CD4-positive, alpha-beta T cell treated with Interleukin-2 at 100 ng/mL for 4 hours (primary cell): ENCODE measurements at places on chromosomes 3 and 15.

- no peak for DNase-seq
Measured at GRCh38 chr3:170418422-170419398, at the start of gene CLDN11. CLDN11 (plus strand) TSS chr3:170418868; CDS start chr3:170419067, 199 bp downstream.

DNA sequence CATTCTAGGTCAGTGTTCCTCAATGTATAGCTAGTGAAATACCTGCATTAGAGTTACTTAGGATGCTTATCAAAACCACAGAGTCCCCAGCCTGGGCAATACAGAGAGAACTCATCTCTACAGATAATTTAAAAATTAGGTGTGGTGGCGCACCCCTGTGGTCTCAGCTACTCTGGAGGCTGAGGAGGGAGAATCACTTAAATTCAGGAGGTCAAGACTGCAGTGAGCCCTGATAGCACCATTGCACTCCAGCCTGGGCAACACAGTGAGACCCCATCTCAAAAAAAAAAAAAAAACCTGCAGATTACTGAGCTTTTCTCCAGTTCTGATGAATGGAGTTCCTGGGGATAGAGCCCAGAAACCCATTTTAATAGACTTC lies 10.1 kb upstream of the MINDY2 start:
- peak; percentile 27 for DNase-seq

DNA sequence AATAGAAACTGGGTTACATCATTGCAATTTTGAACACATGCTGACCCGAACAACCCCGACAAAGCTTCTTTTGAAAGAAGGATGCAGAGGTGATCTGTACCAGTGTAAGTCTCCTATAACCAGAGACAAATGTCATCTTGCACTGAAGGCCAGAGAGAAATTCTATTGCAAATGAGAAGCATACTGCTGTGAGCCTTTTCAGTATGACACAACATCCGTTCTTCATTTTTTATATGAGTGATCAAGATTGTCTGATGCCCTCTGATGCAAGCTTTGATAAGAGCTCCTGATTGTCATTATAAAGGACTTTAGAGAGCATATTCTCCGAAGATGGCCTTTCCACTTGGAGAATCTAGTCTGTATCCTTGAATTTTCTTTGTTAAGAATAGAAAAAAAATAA lies 36.9 kb downstream of the PCOLCE2 start:
- no peak for DNase-seq

DNA sequence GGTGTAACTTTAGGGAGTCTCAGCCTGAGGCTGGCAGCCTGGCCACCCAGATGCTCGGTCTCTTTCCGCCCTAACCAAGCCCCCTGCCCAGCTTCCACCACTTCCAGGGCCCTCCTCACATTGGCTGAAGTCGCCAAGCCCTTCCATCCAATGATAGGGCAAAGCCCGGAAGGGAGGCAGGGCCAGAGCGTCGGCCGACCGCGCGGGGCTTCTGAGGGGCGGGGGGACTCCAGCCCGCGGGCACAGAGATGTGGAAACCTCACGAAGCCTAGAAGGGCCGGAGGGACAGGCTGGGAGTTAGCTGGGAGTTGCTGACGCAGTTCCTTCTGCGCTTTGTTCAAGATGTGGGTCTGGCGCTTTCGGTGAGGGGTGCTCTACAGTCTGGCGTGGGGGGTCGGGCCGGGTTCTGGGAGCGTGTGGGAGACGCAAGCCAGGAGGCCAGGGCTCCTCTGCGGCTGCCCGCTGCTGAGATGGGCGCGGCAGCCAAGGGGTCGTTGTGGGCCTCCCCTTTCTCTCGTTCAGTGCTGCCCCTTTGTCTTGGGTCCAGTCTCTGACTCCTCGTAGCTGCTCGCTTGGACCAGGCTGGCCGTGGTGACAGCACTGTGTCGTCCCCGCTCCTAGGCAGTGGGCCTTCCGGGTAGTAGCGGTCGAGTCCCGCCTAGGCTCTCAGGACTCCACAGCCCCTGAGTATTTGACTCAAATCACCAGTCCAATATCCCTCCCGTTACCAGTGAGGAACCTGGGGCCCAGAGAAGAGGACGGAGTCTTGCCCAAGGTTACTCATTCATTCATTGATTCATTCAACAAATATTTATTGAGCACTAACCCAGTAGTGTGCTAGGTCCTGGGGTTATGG lies at the start of gene ZNF660:
Gene ZNF660, plus strand, starts transcription at position 319 of the 856 bp plus-strand sequence. CDS start 9,230 bp downstream, outside the sequence.
- no peak for DNase-seq

DNA sequence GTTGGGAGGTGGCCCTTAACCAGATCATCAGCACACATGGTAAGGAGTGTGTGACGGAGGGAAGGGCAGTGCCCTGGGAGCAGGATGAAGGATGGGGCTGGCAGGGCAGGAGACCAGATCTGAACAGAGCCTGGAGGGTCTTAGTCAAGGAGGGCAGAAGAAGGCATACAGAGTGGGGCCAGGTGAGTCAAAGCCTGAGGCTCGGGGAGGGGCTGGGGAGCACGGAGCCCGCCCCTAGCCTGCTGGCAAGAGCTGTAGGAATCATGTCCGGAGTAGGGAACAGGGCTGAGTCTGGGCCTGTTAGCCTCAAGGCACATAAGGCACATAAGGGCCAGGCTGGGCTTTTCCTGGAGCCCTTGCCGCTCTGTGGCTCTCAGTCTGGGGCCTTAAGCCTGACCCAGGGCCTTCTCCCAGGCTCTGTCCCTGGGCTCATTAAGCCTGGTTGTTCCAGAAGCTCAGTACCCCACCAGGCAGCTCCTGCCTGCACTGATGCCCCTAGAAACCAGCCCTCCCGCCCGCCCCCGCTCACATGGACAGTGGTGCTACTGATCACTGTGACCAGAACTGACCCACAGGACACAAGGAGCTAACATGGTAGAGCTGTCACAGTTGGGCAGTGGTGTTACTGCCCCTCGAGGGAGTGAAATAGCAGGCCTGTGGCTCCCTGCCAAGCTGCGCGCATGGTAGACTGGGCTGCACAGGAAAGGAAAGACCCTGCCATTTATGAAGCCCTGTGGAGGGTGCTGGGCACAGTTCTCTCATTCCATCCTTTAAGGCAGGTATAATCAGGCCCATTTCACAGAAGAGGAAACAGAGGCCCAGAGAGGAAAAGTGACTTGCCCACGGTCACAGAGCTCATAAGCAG lies 14.6 kb downstream of the ISG20 start:
- DNase-seq, result no peak

GRCh38 chr15:48049736-48050135 lies 71.1 kb upstream of the SLC24A5 start:
- no peak for DNase-seq

GRCh38 chr3:49606427-49606826 lies 52.1 kb downstream of the BSN start:
- no peak for DNase-seq

- no peak for DNase-seq
Measured at GRCh38 chr3:53039376-53039752, 6.5 kb downstream of the SFMBT1 start.

DNA sequence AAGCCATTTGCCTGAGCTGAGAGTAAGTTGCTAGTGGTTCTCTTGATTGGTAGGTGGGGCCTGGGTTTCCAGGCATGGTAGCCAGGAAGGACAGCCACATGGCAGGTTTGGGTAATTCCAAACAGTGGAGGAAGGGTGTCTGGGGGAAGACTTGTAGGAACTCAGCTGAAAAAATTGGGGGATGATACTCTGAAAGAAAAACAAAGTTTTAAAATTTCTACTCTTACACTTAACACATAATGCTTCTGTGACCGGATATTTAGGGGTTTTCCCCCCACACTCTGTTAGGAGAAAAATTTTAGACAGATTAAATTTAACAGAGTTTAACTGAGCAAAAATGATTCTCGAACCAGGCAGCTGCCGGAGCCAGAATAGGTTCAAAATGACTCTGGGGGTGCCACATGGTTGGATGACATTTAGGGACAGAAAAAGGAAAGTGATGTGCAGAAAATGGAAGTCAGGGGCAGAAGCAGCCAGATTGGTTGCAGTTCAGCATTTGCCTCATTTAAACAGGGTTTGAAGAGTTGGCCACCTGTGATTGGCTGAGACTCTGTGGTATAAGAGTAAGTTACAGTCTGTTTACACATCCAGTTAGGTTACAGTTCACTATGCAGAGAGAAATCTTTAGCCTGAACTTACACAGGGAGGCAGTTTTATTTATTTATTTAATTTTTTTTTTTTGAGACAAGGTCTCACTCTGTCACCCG lies 8.1 kb downstream of the B2M start:
- peak; percentile 70 for DNase-seq

DNA sequence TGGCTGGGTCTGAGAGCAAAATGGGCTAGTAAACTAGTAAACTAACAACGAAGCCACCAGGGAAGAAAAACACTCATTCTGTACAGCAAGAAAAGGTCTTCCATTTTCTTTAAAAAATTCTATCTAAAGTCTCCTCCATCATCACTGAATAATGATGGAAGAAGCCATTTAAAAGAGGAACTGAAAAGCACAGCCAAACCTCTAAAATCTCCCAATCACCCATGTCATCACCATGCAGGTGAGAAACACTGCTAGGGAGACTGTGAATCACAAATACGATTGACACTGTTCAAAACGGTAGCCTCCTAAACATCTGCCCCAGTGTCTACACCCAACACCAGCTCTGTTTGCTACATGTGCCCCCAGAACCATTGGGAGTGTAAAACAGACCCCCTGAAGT lies 140.4 kb downstream of the RORA start:
- no peak for DNase-seq

GRCh38 chr3:126259411-126260391 lies 79.3 kb upstream of the ALDH1L1 start:
- DNase-seq, result no peak

GRCh38 chr15:90287101-90287500 lies 21.6 kb downstream of the NGRN start:
- DNase-seq, result no peak

GRCh38 chr3:61632568-61633175 lies 71.3 kb downstream of the PTPRG start:
- DNase-seq, result no peak

GRCh38 chr3:178665747-178666146 lies 129.5 kb downstream of the KCNMB2 start:
- no peak for DNase-seq

- no peak for DNase-seq
Measured at GRCh38 chr3:134066158-134066541, 36.4 kb upstream of the SLCO2A1 start.

DNA sequence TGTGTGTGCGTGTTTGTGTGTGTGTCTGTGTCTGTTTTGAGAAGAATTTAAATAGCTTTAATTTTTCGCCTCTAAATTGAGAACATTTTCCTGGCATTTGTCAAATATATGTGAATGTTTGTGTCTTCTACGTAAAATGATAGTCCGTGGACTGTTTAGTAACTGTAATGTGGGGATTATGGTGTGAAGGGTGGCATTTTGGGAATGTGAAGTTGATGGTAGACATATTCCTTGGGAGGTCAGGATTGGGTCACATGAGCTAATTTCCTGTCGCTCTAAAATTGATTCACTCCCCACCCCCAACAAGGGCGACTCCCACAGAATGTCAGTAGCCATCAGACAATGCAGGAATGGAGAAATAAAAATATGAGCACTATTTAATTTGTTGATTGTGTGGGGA lies 107.3 kb downstream of the ITPR1 start:
- no peak for DNase-seq

DNA sequence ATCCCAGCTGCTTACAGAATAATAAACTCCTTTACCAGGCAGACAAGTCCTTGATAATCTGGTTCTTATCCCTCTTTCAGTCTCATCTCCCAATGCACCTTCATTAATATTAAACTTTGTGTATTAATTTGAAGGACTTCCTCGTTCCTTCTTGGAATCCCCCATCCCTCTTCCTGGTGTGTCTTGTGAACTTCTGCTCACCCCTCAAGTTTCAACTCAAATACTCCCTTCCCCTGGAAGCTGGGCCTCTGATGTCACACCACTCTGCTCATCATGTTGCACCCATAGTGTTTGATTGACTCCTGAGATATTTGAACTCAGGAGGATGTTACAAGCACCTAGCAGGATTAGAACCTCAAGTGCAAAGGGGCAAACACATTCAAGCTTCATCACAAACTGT lies 3.3 kb upstream of the STT3B start:
- DNase-seq, result no peak

- peak; percentile 38 for DNase-seq
Measured at GRCh38 chr3:30012941-30013543, 593.4 kb upstream of the TGFBR2 start.

DNA sequence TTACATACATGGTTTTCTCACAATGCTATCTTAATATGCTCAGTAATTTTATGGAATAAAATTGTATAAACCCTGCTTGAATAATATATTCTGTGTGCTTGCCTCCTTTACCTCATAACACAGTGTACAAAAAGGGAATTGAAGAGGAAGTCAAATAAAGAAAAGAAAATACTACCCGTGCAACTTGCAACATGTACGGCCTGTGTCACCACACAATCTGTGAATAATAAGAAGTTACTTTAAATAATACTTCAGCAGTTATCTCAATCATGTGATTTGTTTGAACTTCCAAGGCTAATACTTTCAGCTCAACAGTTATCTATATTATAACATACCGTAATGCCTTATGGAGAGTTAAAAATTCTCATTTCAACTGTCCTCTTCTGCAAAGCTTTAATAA lies 58.1 kb upstream of the SATB1 start:
- no peak for DNase-seq

DNA sequence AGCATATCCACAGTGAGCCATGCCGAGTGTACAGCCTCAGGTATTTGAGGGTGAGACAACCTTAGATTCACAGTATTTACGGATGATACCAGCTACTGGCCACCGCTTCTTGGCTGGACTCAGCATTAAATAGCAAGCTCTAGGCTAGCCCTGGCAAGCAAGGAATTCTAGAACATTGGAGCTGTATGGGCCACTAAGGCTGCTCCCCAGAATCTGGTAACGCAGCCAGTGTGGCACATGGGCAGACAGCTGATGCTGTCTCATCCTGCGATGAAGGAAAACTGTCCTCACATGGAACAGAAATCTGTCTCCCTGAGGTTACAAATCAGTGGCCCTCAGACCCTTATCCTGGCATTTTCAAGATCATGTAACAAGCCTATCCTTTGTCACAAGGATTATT lies 57.6 kb upstream of the RGMA start:
- DNase-seq, result no peak

- no peak for DNase-seq
Measured at GRCh38 chr3:18544146-18544545, 119.0 kb upstream of the SATB1 start.

- DNase-seq, result no peak
Measured at GRCh38 chr15:33046329-33046728, 148.2 kb downstream of the FMN1 start.

- DNase-seq, result no peak
Measured at GRCh38 chr15:52439470-52439869, 89.2 kb downstream of the MYO5A start.

- no peak for DNase-seq
Measured at GRCh38 chr15:85022860-85023403, 41.3 kb downstream of the PDE8A start.
